ENCODE measurements at places on chromosomes 16 and 17.

GRCh38 chr16:69451166-69451565, 26.7 kb downstream of the CYB5B start:
- no peak for DNase-seq

GRCh38 chr16:30972872-30973271, 12.1 kb upstream of the HSD3B7 start:
- no peak for DNase-seq

DNA sequence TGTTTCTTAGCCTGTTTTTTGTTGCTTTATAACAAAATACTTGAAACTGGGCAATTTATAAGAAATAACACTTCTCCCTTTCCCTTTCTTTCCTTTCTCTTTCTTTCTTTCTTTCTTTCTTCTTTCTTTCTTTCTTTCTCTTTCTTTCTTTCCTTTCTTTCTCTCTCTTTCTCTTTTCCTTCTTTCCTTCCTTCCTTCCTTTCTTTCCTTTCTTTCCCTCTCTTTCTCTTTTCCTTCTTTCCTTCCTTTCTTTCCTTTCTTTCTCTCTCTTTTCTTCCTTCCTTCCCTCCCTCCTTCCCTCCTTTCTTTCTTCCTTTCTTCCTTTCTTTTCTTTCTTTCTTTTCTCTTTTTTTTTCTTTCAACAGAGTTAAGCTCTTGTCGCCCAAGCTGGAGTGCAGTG, 27.8 kb downstream of the FAM20A start:
- DNase-seq = no peak

DNA sequence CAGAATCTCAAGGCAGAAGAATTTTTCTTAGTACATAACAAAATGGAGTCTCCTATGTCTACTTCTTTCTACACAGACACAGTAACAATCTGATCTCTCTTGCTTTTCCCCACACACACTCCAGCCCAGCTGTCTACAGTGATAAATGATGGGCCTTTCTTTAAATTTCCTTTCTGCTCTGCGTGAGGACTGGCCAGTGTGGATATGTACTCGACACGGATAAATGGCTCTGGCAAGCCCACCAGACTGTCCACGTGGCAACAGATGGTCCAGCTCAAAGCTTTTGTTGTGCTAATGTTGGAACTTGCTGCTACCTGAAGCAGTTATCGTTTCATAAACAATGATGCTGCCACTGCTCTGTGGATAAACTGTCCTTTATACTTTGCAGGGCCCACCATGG, 410.7 kb downstream of the TMEM114 start:
- DNase-seq = no peak

- no peak for DNase-seq
These were observed 1152.0 kb upstream of the CDH8 start for GRCh38 chr16:63188086-63188771.

GRCh38 chr16:57747091-57747490, 11.5 kb downstream of the KATNB1 start:
- no peak for DNase-seq

DNA sequence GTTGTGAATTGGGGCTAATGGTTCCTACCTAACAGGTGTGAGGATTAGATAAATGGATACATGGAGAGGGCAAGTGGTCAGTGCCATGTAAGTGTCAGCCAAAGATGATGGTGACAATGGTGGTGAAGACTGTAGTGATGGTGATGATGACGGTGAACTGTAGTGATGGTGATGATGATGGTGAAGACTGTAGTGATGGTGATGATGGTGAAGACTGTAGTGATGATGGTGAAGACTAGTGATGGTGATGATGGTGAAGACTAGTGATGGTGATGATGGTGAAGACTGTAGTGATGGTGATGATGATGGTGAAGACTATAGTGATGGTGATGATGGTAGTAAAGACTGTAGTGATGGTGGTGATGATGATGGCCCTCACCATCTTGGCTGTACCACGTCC, 18.1 kb upstream of the GNG13 start:
- DNase-seq = no peak

DNA sequence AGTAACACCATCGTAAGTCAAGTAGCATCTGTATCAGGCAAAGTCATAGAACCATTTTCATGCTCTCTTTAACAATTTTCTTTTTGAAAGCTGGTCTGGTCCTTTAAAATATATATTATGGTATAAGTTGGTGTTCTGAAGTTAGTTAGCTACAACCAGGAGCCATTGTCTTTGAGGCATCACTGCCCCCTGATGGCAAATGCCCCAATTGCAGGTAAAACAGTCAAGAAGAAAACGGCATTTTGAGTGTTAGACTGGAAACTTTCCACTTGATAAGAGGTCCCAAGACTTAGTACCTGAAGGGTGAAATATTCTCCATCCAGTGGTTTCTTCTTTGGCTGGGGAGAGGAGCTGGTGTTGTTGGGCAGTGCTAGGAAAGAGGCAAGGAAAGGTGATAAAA, 14.1 kb downstream of the TP53 start:
- DNase-seq = no peak

DNA sequence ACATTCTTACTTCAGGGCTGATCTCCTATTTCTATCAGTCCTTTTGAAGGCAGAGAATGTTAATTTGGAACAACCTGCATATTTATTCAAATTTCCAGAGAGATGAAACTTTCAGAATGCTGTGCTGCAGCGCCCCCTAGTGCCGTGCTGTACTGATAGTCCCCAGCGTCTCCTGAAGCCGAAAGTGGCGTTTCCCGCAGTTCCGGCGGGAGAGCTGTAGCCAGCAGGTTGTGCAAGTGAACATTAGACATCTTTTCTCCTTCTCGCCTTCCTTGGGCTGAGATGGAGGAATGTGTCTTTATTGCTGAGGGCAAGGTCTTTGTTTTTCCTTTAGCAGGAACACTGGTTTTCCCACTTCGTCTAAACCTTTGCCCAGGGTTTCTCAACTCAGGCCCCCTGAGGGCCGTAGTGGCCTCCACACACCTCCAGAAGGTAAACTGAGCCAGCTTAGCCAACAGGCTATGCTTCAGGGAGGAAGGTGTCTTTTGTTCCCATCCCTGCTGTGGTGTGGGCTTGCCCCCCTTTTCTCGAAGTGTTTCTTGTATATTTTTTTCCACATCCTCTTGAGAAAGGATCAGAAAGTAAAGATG, 26.4 kb downstream of the USP10 start:
- DNase-seq = peak; percentile 67

- no peak for DNase-seq
These were observed 57.0 kb downstream of the GRB2 start for GRCh38 chr17:75348386-75349012.
